Dorsolateral prefrontal cortex (tissue), 122 donors: ENCODE measurements at places on chromosomes 7 and 10.

GRCh38 chr10:659688-660141, 29.8 kb downstream of the DIP2C start:
- no peak for DNase-seq

DNA sequence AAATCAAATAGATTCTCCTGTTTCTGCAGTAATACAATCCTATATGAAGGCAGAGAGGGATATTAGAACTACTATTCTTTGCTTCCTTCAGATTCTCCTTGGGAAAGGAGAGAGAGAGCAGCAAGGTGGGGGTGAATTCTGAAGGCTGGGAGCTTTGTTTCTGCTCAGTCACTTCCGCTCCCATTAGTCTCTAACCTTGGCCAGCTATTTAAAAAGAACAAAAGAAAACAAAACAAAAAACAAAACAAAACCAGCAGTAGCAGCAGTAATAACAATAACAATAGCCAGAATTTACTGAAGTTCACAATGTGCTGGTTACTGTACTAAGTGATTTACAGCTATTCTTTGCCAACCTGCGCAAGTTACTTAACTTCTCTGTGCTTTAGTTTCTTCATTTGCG, 9.9 kb downstream of the GPR85 start:
- no peak for DNase-seq

GRCh38 chr7:70301673-70302185, 703.5 kb downstream of the AUTS2 start:
- DNase-seq, result no peak

DNA sequence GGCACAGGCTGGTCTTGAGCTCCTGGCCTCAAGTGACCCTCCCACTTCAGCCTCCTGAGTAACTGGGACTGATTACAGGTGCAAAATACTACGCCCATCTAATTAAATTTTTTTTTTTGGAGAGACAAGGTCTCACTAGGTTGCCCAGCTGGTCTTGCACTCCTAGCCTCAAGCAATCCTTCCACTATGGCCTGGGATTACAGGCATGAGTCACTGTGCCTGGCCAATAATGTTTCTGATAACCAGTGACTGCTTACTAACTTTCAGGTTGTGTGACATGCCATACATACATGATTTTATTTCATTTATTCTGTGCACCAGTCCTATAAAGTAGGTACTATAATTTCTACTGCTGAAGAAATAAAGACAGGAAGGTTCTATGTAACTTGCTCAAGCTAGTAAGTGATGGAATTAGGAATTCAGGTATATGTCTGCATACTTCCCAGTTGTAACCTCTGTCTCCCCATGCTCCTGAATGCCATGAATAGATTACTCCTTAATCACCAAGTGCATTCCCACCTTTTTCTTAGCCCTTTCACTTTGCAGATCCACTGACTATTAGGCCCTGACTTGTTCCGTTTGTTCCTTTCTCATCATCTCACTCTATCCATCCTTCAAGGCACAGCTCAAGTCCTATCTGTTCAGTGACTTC, 28.1 kb downstream of the MCU start:
- no peak for DNase-seq

GRCh38 chr10:69576334-69577011, 3.3 kb upstream of the NEUROG3 start:
- no peak for DNase-seq

DNA sequence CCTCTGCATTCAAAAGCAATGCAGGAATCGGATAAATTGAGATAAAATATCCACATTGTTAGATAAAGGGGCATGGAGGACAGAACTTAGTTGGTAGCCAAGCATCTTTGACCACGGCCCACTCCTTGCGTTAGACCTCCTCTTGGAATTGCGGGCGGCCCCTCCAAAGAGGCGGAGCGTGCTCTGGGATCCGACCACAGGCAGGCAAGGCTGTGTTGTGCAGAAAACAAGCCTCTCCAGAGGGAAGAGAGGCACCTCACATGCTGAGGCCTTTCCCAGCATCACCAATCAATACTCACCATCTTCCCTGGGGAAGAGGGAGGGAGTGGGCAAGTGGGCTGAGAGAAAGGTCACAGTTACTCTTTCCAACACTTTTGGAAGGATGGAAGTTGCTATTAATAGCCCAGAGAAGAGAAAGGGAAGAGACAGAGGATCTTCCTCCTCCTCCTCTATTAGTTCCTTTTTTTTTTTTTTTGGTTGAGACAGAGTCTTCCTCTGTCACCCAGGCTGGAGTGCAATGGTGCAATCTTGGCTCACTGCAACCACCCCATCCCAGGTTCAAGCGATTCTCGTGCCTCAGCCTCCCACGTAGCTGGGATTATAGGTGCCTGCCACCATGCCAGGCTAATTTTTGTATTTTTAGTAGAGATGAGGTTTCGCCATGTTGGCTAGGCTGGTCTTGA, 49.7 kb upstream of the NRF1 start:
- no peak for DNase-seq

- no peak for DNase-seq
These were observed 200.8 kb downstream of the ELMO1 start for GRCh38 chr7:37247861-37248260.

DNA sequence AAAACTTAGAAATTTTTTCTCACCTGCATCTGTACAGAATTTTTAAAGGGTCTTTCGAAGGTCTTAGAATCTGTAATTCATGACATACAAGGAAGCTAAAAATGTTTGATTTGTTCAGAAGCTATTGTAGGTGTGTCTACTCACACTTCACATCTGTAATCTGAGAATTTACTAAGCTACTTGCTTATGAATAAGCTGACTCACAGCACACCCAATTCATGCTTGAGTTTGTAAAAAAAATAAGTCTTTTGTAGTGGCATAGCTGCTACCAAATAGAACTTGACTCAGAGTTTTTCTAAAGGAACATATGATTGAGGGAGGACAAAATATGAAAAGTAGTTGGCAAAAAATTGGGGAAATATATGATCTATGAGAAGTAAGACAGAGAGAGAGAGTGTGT, 12.7 kb upstream of the AGR2 start:
- no peak for DNase-seq

DNA sequence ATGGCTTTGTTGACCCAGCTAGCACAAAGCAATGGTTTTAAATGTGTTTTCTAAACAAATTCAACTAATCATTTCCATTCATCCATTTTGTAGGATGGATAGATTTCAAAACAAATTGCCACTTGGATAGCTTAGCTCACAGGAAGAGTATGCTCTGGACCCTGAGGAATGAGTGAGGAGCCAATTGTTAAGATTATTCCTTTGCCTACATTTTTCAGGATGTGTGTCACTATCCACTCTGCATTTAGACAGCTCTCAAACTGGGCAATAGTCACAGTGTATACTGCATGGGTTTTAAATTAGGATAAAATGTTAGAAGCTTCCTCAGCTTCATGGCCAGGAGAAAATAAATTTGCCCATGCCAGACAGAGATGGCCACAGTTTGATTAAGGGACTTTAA, 605.6 kb upstream of the TEX47 start:
- DNase-seq, result no peak

- no peak for DNase-seq
These were observed 1.1 kb upstream of the TNS3 start for GRCh38 chr7:47582764-47583738.

DNA sequence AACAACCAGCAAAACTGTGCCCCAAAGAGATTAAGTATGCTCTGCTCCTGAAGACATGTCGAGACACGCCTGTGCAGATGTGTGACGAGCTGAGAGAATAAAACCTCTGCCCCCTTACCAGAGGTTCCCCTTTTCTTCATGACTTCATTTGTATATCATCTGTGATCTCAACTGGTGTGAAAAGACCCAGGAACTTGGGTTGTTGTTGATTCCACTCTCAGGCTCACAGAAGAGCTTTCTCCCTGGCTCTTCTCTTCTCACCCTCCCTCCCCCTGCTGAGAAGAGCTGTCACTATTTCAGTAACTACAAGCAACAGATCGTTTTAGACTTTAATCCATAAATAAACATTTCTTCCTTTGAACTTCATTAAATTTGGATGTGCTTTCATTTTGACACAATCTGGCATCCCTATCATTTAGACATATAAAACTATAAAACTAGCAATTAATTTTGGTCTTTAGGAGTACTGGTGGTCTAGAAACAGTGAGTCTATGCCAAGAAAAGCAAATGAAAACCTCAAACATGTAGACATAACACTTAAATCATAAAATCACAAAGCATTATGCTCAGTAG, 179.3 kb upstream of the FZD8 start:
- DNase-seq, result no peak

DNA sequence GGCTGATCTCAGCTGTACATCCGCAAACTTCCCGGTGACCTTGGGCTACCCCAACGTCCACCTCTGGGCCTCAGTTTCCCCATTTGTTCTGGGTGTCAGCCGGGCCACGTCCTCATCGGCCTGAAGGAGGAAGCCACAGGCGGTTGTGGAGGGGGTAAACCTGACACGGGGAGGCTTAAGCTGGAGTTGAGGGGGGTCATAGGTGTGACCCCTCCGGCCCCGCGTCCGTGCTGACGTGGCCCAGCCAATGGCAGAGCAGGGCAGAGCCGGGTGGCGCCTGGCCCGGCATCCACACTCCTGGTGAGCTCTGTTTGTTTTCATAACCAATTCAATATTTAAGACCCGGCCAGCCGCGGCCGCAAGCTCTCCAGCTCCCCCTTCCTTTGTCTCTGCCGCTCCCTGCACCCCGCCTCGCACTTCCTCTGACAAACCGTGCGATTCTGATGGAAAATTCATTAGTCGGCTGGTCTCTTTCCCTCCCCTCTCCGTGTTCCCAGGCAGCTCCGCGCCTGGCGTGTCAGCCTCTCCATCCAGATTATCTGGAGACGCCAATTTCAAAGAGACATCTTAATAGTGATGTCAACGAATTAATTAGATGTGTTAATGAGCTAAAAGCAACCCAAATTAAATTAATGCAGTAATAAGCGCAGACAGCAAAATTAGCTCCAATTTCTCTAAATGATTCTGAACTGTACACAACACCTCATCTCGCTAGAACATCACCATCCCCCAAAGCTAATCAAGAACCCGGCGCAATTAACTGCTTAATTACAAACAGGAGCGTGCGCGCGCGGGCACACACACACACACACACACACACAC, 55.4 kb downstream of the MICALL2 start:
- DNase-seq, result no peak

DNA sequence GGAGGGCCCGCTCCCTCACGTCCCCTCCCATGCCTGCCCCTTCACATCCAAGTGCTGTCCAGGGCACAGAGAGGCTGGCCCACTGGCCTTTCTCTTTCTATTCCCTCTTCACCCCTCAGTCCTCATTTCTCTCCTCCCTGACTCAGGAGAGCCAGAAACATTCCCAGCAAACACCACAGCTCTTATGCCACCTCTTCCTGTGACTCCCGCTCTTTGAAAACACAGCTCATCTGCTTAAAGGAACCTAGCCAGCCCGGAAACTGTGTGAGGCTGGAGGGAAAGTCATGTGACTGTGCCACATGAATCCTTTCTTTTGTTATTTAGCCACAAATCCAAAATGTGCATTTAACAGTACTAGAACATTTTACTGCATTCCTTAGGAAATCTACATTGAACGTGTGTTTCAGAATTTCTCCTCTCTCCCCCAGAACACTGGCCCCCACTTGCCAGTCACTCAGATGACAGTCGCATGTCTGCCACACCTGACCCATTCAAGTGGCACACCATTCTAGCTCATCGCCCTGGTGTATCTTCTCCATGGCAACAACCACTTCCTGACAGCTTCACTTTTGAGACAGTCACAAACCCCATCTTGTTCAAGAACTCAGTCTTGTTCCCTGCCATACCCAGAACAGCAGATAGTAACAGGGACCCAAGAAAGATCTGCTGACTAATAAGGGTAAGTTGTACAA, 42.8 kb downstream of the GRB10 start:
- no peak for DNase-seq

GRCh38 chr7:122161628-122162027, 17.6 kb upstream of the AASS start:
- no peak for DNase-seq

DNA sequence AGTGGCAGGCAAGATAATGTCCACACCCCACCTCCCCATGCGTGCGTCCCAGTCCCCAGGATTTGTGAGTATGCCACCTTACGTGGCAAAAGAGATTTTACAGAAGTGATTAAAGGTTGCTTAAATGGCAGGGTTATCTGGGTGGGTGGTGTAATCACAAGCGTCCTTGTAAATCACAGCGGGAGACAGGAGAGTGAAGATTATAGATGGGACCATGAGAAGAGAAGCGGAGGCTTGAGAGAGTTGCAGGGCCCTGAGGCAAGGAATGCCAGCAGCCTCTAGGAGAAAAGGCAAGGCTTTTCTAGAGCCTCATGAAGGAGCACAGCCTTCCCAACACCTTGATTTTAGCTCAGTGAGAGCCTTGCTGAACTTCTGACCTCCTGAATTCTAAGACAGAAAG, 10.2 kb downstream of the ZRANB1 start:
- DNase-seq, result no peak
